ENCODE measurements at places on chromosomes 7 and 10.

DNA sequence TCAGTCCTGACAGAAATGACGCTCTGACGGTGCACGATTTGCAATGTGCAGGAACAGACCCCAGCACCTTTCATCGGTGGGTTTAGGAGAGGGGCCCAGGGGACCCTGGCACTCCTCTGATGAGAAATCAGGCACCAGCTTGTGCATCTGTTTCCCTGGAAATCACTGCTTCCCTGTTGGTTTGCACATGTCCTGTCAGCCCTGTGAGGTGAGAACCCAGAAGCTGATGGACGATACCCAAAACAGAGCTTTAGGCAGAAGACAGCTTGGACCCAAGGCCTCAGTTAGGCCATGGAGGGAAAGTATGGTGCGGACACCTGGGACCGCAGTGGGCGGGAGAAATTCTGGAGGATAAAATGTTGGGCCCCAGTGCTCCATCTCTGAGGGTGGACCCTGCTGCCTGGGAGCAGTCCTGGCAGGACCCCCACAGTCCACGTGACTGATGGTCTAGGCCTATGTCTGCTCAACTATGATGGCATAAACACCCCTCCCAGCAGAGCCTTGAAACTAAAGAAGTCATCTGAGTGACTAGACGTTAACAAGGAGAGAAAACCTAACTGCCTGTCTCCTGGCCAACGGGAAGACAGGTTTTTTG lies 242.8 kb downstream of the PTPRN2 start:
- H3K4me3 ChIP-seq, result no peak overlapping the region
- H3K4me1 ChIP-seq, result no peaks in the 10 kb centered on the region
- no peak for DNase-seq
- no peaks in the 10 kb centered on the region for H3K36me3 ChIP-seq

DNA sequence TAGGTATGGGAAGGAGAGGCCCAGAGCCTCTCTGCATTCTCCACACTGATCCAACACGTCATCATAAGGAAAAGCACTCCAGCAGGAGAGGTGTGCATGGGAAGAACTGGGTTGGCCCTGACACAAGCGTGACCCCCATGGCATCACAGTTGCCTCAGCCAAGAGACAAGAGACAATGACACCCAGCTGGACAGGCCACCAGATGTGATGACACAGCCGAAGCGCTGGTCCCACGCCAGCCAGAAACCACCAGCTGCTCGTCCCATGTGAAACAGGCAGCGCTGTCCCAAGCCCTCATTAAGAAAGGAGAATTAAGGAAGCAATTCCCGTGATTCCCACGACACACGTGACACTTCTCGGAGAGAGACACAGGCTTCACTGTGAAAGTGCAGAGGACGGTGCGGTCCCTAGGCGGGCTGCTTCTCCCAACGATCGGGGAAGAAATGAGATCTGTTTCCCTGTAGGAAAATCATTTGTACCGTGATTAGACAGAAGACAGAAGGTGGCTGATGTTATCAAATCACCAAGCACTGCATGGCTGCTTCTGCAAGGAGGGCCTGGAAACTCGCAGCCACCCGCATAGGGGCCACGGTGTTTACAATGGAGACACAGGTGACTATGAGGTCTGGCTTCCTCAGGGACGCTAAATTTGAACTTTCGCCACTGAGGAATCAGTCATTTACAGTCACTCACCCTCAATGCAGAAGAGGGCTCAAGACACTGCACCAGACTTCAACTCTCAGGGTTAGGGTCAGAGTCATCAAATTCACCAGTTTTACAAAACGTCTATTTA lies 74.5 kb downstream of the DIP2C start:
- no peak overlapping the region for H3K4me3 ChIP-seq
- H3K4me1 ChIP-seq, result peaks cover 19% of the 10 kb centered on the region
- H3K27me3 ChIP-seq, result no peaks in the 10 kb centered on the region
- DNase-seq, result no peak
- H3K27ac ChIP-seq, result peak overlapping the region; percentile 39
- H3K36me3 ChIP-seq, result no peaks in the 10 kb centered on the region

- no peaks in the 10 kb centered on the region for H3K36me3 ChIP-seq
- no peaks in the 10 kb centered on the region for H3K27me3 ChIP-seq
- no peak for DNase-seq
- no peaks in the 10 kb centered on the region for H3K4me1 ChIP-seq
These were observed 17.7 kb downstream of the FOXK1 start for GRCh38 chr7:4699841-4700240.

- no peak overlapping the region for H3K27ac ChIP-seq
- DNase-seq, result no peak
- no peak overlapping the region for H3K4me3 ChIP-seq
These were observed 8.2 kb downstream of the MINDY3 start for GRCh38 chr10:15852111-15852557.

- H3K4me1 ChIP-seq, result no peaks in the 10 kb centered on the region
- no peaks in the 10 kb centered on the region for H3K36me3 ChIP-seq
- H3K27ac ChIP-seq, result no peak overlapping the region
- no peak overlapping the region for H3K4me3 ChIP-seq
- H3K27me3 ChIP-seq, result no peaks in the 10 kb centered on the region
- no peak for DNase-seq
These were observed 78.7 kb upstream of the ABI1 start for GRCh38 chr10:26939290-26939961.

DNA sequence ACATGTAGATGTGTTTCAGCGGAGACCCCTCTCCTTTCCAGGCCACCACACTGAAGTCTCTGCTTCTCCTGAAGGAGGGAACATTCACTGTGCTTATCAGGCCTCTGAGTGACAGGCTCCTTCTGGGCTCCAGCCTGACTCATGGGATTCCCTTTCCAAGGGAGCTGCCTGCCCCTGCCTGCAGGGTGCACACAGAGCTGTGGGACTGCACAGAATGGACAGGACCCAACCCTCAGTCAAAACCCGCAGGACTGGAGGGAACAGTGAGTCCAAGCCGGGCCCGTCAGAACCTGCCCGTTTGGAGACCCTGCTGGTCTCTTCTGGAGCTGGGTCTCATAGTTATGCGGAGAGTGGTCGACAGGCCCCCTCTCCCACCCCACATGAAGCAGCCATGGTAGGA lies 32.6 kb downstream of the PLAC9 start:
- no peaks in the 10 kb centered on the region for H3K27me3 ChIP-seq
- no peak for DNase-seq
- H3K27ac ChIP-seq, result no peak overlapping the region
- peaks cover 8% of the 10 kb centered on the region for H3K36me3 ChIP-seq

- peaks cover 9% of the 10 kb centered on the region for H3K4me1 ChIP-seq
- H3K4me3 ChIP-seq, result no peak overlapping the region
- no peaks in the 10 kb centered on the region for H3K36me3 ChIP-seq
These were observed 87.5 kb upstream of the AOAH start for GRCh38 chr7:36811807-36812206.

- H3K4me1 ChIP-seq, result no peaks in the 10 kb centered on the region
- H3K27ac ChIP-seq, result no peak overlapping the region
- no peak for DNase-seq
- H3K36me3 ChIP-seq, result no peaks in the 10 kb centered on the region
- H3K27me3 ChIP-seq, result no peaks in the 10 kb centered on the region
- no peak overlapping the region for H3K4me3 ChIP-seq
These were observed 198.1 kb upstream of the LYZL2 start for GRCh38 chr10:30827531-30828120.

DNA sequence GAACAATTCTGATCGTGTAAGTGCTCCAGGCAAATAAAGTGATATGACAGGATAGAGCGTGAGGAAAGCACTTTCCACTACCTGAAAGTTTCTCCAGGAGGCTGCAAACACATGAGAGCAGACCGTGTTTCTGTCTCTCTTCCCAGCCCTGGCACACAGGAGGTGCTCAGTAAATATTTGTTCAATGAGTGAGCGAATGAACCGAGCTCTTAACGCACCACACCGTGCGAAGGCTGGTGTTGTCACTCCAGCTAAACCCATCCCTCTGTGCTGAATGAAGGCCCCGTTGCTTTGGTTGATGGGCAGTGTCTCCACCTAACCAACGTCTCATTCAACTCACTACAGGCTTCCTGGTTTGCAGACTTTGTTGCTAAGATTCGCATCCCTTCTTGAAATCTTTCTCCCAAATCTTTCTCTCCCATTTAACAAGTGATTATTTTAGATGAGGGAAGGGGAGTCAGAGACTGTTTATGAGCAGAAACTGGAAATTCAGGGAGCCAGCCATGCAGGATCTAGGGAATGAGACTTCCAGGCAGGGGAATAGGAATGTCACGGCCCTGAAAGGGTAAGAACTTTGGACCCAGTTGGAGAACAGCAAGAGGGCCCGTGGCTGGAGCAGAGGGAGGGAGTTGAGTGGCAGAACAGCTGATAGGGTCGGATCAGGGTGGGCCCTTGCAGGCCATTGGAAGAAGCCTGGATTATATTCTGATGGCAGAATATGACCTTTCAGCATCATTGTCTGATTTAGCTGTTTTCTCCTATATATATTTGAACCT lies 282.6 kb downstream of the CAMK1D start:
- H3K4me3 ChIP-seq, result no peak overlapping the region
- no peak overlapping the region for H3K27ac ChIP-seq
- DNase-seq, result no peak

DNA sequence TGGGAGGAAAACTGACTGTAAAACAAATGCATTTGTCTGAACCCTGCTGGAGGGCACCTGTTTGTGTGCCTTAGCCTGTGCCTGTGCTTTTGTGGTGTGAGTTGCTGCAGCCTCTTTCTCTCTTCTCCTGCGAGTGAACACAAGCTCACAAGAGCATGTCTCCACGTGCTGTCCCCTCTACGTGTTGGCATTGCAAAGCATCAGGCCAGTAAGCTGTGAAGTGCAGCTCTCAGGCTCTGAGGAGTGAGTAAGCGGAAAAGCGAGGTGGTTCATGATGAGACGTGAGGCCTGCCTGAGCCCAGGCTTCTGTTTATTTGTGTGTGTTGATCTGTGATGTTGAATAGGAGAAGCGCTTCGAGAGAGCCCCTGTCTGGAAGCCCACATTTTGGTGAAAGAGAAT lies 85.6 kb upstream of the PDCD4 start:
- H3K27ac ChIP-seq, result no peak overlapping the region
- no peak overlapping the region for H3K4me3 ChIP-seq
- H3K4me1 ChIP-seq, result peaks cover 17% of the 10 kb centered on the region
- H3K27me3 ChIP-seq, result no peaks in the 10 kb centered on the region
- DNase-seq, result no peak
- no peaks in the 10 kb centered on the region for H3K36me3 ChIP-seq

GRCh38 chr7:3914051-3914775 lies 613.2 kb downstream of the SDK1 start:
- H3K36me3 ChIP-seq, result no peaks in the 10 kb centered on the region
- DNase-seq, result peak; percentile 8
- H3K4me1 ChIP-seq, result no peaks in the 10 kb centered on the region
- no peak overlapping the region for H3K4me3 ChIP-seq

DNA sequence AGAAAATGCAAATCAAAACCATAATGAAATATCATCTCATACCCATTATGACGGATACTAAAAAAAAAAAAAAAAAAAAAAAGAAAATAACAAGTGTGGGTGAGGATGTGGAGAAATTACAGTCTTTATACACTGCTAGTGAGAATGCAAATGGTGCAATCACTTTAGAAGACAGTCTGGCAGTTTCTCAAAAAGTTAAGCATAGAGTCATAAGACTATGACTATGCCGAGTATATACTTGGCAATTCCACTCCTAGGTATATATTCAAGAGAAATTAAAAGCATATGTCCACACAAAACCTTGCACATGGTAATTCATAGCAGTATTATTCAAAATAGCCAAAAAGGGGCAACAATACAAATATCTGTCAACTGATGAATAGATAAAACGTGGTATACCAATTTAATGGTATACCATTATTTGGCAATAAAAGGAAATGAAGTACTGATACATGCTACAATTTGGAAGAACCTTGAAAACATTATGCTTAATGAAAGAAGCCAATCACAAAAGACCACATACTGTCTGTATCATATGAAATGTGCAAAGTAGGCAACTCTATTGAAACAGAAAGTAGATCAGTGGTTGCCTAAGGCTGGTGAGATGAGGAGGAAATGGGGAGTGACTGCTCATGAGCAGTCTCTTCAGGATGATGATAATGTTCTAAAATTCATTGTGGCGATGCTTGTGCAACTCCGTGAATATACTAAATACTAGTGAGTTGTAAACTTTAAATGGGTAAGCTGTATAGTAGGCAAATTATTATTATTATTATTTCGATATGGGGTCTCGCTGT lies 90.1 kb upstream of the NANOS1 start:
- H3K36me3 ChIP-seq, result no peaks in the 10 kb centered on the region
- no peak overlapping the region for H3K4me3 ChIP-seq
- no peaks in the 10 kb centered on the region for H3K4me1 ChIP-seq

- peaks cover 4% of the 10 kb centered on the region for H3K27me3 ChIP-seq
- H3K27ac ChIP-seq, result no peak within 1 kb of the TSS
- peak within 1 kb of the TSS; percentile 56 for H3K4me3 ChIP-seq
- peak; percentile 59 for DNase-seq
These were observed at the start of gene EBF3 for GRCh38 chr10:129963641-129964501. EBF3 (minus strand) TSS chr10:129964274; CDS start chr10:129963768, 506 bp downstream.

DNA sequence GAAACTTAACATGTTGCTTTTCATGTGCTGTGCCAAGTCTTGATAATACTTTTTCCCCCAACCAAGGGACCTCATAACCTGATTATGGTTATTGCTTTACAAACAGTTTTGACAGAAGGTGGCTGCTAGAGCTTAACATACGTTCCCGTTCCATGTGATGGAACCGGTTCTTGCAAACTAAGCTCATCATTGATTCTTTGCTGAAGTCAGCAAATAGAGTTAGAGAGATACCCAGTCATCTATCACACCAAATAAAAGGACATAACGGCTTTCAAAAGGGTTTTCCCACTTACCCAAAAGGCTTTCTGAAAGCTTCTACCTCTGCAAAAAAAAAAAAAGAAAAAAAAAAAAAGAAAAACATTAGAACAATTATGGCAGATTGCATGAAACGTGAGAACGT lies 230.3 kb upstream of the MDFIC start:
- DNase-seq, result no peak
- no peak overlapping the region for H3K27ac ChIP-seq
- no peaks in the 10 kb centered on the region for H3K27me3 ChIP-seq
- no peaks in the 10 kb centered on the region for H3K36me3 ChIP-seq
- no peaks in the 10 kb centered on the region for H3K4me1 ChIP-seq

- no peak overlapping the region for H3K27ac ChIP-seq
- no peak for DNase-seq
- H3K4me1 ChIP-seq, result no peaks in the 10 kb centered on the region
- no peaks in the 10 kb centered on the region for H3K27me3 ChIP-seq
- H3K4me3 ChIP-seq, result no peak overlapping the region
These were observed 636.5 kb downstream of the CALN1 start for GRCh38 chr7:71775648-71776047.

GRCh38 chr7:24917510-24918239 lies 62.3 kb downstream of the OSBPL3 start:
- H3K27me3 ChIP-seq, result no peaks in the 10 kb centered on the region
- no peak for DNase-seq
- no peak overlapping the region for H3K27ac ChIP-seq
- H3K36me3 ChIP-seq, result no peaks in the 10 kb centered on the region

Measured in Caco-2 (cell line).